ENCODE measurements at places on chromosomes 5 and 9.

- DNase-seq, result no peak
These were observed 432.3 kb upstream of the DAB2 start for GRCh38 chr5:39857041-39857440.

- DNase-seq, result no peak
These were observed 1.2 kb downstream of the IER5L start for GRCh38 chr9:129176701-129177442.

- no peak for DNase-seq
These were observed 414.5 kb downstream of the MAN2A1 start for GRCh38 chr5:110104060-110104725.

DNA sequence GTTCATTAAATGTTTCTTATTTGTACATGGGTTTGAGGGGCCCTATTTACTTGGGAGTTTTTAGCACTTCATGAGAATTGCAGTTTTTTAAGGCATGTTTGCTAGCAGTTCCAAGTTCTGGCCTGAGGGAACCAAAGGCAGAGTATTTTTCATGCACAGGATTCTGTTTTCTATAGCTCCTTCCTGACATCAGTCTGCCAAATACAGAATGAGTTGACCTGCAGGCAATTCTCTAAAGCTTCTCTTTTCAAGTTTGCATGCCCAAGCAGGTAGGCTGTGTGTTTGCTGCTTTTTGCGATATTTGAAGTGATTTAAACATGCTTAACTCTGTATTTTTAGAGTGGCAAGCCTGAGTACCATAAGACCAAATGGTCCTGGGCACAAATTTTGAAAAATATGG, 75.8 kb downstream of the AOPEP start:
- no peak for DNase-seq

DNA sequence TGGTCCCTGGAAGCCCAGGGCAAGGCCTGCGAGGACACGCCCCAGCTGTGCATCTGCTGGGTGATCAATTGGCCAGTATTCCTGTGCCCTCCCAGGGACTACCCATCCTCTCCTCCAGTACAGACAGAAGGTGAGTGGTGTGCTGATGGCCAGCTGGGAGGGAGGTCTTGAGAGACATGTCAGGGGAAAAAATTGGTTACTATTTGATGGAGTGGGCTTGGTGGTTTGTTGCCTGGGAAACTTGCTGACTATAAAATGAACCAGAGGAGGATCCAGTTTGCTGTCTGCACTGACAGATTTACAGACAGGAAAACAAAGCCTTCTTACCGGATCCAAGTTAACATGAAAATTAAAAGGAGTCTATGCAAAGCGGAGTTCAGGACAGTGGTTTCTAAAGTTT, 40.3 kb downstream of the MAP1B start:
- DNase-seq, result no peak

All from HCT116 (cell line).